GM23248 (cell line): ENCODE measurements at places on chromosomes 7 and 10. TPM values are rescaled to one million over a fixed set of nuclear protein-coding genes. Genes with fewer than 3 reads are reported as not detected.
A peak's percentile ranks its signal among the peaks of the same experiment; 100 is the strongest.

PPP1R17 gene
- total RNA-seq, result not detected in 2 replicates

GRCh38 chr7:69129951-69130350 is 468.3 kb upstream of the AUTS2 start:
- DNase-seq, result no peak
- H3K27ac ChIP-seq, result no peak overlapping the region
- no peaks in the 10 kb centered on the region for H3K36me3 ChIP-seq
- no peaks in the 10 kb centered on the region for H3K4me1 ChIP-seq
- H3K4me3 ChIP-seq, result no peak overlapping the region

- peaks cover 23% of the 10 kb centered on the region for H3K4me1 ChIP-seq
- no peaks in the 10 kb centered on the region for H3K27me3 ChIP-seq
- H3K4me3 ChIP-seq, result peak overlapping the region; percentile 92
- peaks cover 14% of the 10 kb centered on the region; the same call in 1 of the 2 replicates for H3K36me3 ChIP-seq
These were observed 608 bp downstream of the ENTPD7 start for GRCh38 chr10:99659868-99660366.

DNA sequence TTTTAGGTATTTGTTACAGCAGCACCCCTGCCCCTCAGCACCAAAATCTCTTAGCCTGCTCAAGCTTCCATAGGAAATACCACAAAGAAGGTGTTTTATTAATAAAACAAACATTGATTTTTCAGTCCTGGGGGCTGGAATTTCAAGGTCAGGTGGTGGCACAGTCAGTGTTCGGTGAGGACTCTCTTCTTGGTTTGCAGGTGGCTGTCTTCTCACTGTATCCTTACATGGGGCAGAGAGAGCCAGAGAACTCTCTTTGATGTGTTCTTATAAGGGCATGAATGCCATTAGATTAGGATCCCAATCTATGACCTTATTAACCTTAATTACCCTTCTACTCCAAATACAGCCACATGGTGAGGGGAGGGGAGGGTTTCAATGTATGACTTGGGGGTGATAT is 112.3 kb upstream of the PFKP start:
- no peaks in the 10 kb centered on the region for H3K36me3 ChIP-seq
- peaks cover under 1% of the 10 kb centered on the region; the same call in 1 of the 2 replicates for H3K27me3 ChIP-seq
- no peak for DNase-seq
- no peaks in the 10 kb centered on the region for H3K4me1 ChIP-seq
- no peak overlapping the region for H3K27ac ChIP-seq

GRCh38 chr10:23955456-23956225 is 253.3 kb upstream of the KIAA1217 start:
- H3K27ac ChIP-seq, result no peak overlapping the region
- H3K4me3 ChIP-seq, result no peak overlapping the region
- H3K36me3 ChIP-seq, result no peaks in the 10 kb centered on the region

- DNase-seq, result peak; percentile 51
- H3K27ac ChIP-seq, result peak overlapping the region; percentile 91
- peak overlapping the region; percentile 79 for H3K4me3 ChIP-seq
- H3K27me3 ChIP-seq, result no peaks in the 10 kb centered on the region
- H3K36me3 ChIP-seq, result no peaks in the 10 kb centered on the region
These were observed 16.9 kb upstream of the GPR146 start for GRCh38 chr7:1027242-1028043.

DNA sequence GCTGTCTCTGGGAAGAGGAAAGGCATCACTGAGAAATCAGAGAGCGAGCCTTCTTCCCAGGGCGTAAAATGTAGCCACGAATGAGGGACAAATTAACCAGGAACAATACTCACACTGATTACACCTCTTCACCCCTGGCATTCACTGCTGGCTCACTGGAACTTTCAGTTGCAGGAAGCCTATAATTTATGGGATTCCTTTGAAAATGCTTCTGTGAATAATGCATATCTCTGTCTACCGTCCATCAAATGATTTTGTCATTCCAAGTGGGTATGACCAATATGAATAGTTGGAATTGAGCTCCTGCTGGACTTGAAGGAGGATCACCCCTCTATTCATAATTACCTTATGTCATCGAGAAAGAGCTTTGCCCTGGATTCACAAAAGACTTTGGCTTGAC is 360.3 kb upstream of the FZD8 start:
- no peak overlapping the region for H3K4me3 ChIP-seq
- no peak overlapping the region for H3K27ac ChIP-seq
- no peaks in the 10 kb centered on the region for H3K36me3 ChIP-seq
- no peaks in the 10 kb centered on the region for H3K27me3 ChIP-seq
- no peaks in the 10 kb centered on the region for H3K4me1 ChIP-seq
- no peak for DNase-seq

DNA sequence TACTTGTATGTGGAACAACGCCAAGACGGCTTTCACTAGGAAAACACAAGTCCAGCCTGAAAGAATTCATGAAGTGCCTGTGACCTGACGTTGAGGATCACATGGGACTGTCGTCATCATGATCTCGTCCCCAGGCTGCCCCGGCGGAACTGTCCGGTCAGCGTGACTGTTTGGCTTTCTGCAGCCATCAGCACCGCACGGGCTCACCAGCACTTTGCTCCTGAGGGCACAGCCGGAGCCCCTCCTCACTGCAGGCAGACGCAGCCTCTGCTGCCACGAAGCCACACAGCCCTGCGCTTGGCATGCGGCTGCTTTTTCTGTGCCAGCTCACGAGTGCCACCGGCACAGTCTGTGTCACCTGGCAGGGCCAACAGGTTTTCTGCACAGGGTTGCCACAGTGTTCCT is 9.4 kb upstream of the GET4 start:
- H3K4me3 ChIP-seq, result no peak overlapping the region
- H3K27ac ChIP-seq, result peak overlapping the region; percentile 95
- no peaks in the 10 kb centered on the region for H3K27me3 ChIP-seq
- H3K4me1 ChIP-seq, result peaks cover 16% of the 10 kb centered on the region
- peaks cover 6% of the 10 kb centered on the region; the same call in 1 of the 2 replicates for H3K36me3 ChIP-seq
- DNase-seq, result peak; percentile 91

GRCh38 chr10:114631666-114632417 is 26.2 kb downstream of the ABLIM1 start:
- no peaks in the 10 kb centered on the region for H3K36me3 ChIP-seq
- no peak overlapping the region for H3K27ac ChIP-seq
- peaks cover 40% of the 10 kb centered on the region for H3K27me3 ChIP-seq
- peaks cover 30% of the 10 kb centered on the region for H3K4me1 ChIP-seq
- DNase-seq, result peak; percentile 69

DNA sequence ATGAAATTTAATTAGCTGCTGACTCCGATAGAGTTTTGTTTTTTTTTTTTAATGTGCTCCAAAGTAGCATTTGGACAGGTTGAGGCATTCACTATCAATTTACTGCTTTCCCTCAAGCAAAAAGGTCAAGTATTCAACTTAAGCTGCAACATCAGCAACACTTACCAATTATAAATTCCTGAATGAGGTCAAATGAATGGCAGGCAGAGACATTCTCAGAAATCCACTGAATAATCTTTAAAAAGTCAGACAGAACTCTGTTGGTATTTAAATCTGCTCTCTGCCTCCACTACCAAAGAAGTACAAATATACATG is 62.8 kb downstream of the GSAP start:
- H3K27me3 ChIP-seq, result no peaks in the 10 kb centered on the region
- H3K4me1 ChIP-seq, result peaks cover 3% of the 10 kb centered on the region; the same call in 1 of the 2 replicates

GRCh38 chr10:68434657-68435056 is 27.6 kb upstream of the RUFY2 start:
- no peak for DNase-seq
- H3K27me3 ChIP-seq, result no peaks in the 10 kb centered on the region
- no peaks in the 10 kb centered on the region for H3K36me3 ChIP-seq
- H3K4me1 ChIP-seq, result no peaks in the 10 kb centered on the region

DNA sequence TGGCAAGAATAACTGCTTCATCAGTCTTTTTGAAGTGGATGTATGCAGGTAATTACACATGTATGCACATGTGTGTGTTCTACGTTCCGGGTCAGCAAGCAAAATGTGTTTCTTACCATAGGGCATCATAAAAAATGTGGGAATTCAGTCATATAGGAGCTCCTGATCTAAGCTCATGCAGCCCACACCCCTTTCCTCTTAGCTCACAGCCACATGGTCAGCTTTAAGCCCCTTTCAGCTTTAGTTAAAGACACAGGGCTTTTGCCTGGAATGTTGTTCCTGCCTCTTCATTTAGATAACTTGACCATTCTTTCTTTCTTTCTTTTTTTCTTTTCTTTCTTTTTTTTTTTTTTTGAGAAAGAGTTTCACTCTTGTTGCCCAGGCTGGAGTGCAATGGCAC is 258.1 kb downstream of the RPS24 start:
- no peak overlapping the region for H3K4me3 ChIP-seq
- no peaks in the 10 kb centered on the region for H3K27me3 ChIP-seq
- H3K27ac ChIP-seq, result no peak overlapping the region
- no peak for DNase-seq
- no peaks in the 10 kb centered on the region for H3K4me1 ChIP-seq

DNA sequence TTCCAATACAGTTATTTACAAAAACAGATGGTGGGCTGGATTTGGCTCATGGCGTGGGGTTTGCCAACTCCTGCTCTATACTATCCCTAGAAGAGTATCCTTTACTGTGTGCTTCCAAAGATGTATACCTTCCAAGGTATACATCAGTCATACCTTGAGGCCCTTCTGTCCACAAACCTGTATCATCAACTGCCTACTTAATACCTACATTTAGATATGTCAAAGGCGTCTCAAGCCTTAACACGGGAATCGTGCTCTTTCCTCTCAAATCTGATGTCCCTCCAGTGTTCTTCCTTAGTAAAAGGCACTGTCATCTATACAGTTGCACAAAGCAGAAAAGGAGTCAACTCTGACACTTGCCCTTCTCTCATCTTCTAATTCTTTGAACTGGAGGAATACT is 36.9 kb downstream of the NAMPT start:
- H3K4me3 ChIP-seq, result no peak overlapping the region
- H3K27me3 ChIP-seq, result no peaks in the 10 kb centered on the region
- no peaks in the 10 kb centered on the region for H3K4me1 ChIP-seq
- H3K27ac ChIP-seq, result no peak overlapping the region
- no peak for DNase-seq

DNA sequence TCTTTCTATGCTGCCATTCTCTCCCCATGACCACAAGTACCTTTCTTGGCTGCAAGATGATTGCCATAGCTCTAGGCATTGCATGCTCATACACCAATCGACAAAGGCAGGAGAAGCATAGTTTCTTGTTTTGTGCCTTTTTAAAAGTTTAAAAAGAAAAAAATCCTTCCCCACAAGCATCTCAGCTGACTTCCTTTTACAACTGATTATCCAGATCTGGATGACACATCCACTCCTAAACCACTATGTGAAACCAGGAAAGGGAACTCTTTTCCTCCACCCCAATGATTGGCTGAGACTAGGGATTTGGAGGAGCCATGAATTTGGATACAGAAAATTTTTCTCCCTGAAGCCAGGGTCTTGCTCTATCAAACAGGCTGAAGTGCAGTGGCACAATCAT is 14.5 kb upstream of the LRRC4 start:
- H3K27ac ChIP-seq, result no peak overlapping the region
- H3K4me1 ChIP-seq, result peaks cover 9% of the 10 kb centered on the region
- H3K4me3 ChIP-seq, result no peak overlapping the region
- DNase-seq, result peak; percentile 51
- no peaks in the 10 kb centered on the region for H3K36me3 ChIP-seq

DNA sequence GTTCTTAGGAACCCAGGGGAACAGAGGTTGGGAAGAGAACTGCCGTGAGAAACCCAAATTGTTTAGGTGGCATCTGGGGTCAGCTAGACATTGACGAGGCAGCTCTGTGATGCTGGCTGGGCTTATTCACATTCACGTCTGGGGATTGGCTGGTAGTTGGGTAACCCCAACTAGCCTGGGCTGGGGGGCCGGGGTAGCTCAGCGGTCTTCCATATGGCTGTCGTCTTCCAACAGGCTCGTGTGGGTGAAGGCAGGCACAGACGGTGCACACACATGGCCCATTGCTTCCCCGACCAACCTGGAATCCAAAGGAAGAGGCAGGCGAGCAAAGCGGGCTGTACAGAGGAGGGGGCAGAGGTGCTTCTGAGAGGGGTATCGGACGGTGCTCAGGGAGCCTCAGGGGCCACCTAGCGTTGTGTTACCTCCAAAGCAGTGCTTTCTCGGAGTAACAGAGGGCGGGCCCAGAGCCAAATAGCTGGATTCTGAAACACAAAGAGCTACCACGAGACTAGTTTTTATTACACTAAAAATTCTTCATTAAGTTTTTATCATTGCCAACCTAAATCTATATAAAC is 34.5 kb downstream of the MKI67 start:
- H3K27me3 ChIP-seq, result no peaks in the 10 kb centered on the region
- no peak for DNase-seq
- H3K4me1 ChIP-seq, result no peaks in the 10 kb centered on the region
- H3K4me3 ChIP-seq, result no peak overlapping the region

- no peak overlapping the region for H3K27ac ChIP-seq
- peak; percentile 54 for DNase-seq
These were observed 282.5 kb upstream of the NRP1 start for GRCh38 chr10:33616956-33617355.

GRCh38 chr10:58546137-58546536 is 33.5 kb downstream of the BICC1 start:
- H3K4me1 ChIP-seq, result peaks cover 28% of the 10 kb centered on the region
- H3K4me3 ChIP-seq, result no peak overlapping the region
- H3K36me3 ChIP-seq, result peaks cover 5% of the 10 kb centered on the region; the same call in 1 of the 2 replicates

- no peak overlapping the region for H3K4me3 ChIP-seq
- no peaks in the 10 kb centered on the region for H3K4me1 ChIP-seq
- no peak overlapping the region for H3K27ac ChIP-seq
- H3K27me3 ChIP-seq, result no peaks in the 10 kb centered on the region
These were observed 94.6 kb upstream of the MACROH2A2 start for GRCh38 chr10:69957886-69958555.

DNA sequence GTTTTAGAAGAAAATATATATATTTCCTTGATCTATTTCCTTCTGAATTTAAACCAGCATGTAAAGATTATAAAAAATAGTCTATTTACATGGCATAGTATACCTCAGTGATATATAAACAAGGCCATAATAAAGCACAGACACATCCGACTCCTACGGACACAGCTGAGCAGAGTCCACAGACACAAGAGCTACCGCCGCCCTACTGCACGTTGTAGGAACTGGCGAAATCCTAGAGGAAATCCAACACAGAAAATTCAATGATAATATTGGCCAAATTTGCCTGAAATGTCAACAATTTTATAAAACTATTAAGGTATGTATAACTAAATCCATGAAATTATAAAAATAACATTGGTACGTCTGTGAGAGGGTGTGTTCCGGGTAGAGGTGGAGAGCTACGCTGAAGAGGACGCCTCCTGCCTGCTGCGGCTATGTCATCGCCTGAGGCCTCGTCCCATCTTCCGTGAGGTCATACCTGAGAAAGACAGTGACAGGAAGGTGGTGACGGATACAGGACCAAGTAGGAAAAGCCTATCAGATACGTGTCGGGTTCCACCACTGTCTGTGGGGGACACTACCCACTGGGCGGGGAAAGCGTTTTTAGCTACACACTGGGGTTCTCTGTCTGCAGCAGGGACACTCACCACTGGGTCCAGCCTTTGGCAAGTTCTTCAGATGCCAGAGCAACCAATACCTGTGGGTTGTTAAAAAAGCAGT is 29.3 kb upstream of the NCAPG2 start:
- no peaks in the 10 kb centered on the region for H3K27me3 ChIP-seq
- DNase-seq, result no peak
- peaks cover 64% of the 10 kb centered on the region for H3K36me3 ChIP-seq
- H3K4me3 ChIP-seq, result no peak overlapping the region
- H3K4me1 ChIP-seq, result no peaks in the 10 kb centered on the region
